Cardiac septum (tissue), 1 donor: ENCODE measurements at places on chromosomes 12 and 14. TPM values are rescaled to one million over a fixed set of nuclear protein-coding genes. Genes with fewer than 3 reads are reported as not detected.

The BCL2L14 gene
- total RNA-seq, result not detected

The P2RX2 gene
- total RNA-seq, result not detected

The TSPAN8 gene
- not detected for total RNA-seq

The PLBD1 gene
- 33.8 TPM for total RNA-seq

The PRICKLE1 gene
- 34.3 TPM for total RNA-seq

The OTX2 gene
- not detected for total RNA-seq

The BHLHE41 gene
- 33.3 TPM for total RNA-seq

The TTC6 gene
- 0.13 TPM for total RNA-seq

The SRRM4 gene
- 0.59 TPM for total RNA-seq

The REP15 gene
- 3.6 TPM for total RNA-seq

The SPRYD3 gene
- total RNA-seq, result 63.5 TPM

The STX2 gene
- total RNA-seq, result 19.6 TPM

The HVCN1 gene
- 3.5 TPM for total RNA-seq

The CLEC2D gene
- total RNA-seq, result 4.7 TPM

The MYF6 gene
- 1.1 TPM for total RNA-seq

The SLC6A12 gene
- total RNA-seq, result 2.7 TPM

The NUP107 gene
- total RNA-seq, result 23.1 TPM

The GLS2 gene
- total RNA-seq, result 0.38 TPM

The CD163 gene
- total RNA-seq, result 20.6 TPM

The PRH2 gene
- total RNA-seq, result not detected

The CLEC2B gene
- 6.7 TPM for total RNA-seq

The DAO gene
- total RNA-seq, result not detected

The COL2A1 gene
- total RNA-seq, result 0.13 TPM

The NYNRIN gene
- total RNA-seq, result 5.0 TPM

The KLRC4 gene
- total RNA-seq, result not detected

The USP44 gene
- total RNA-seq, result 0.35 TPM

The GLIPR1L1 gene
- total RNA-seq, result not detected

The SDR9C7 gene
- total RNA-seq, result 0.27 TPM

The STXBP6 gene
- 13.9 TPM for total RNA-seq

The PRMT5 gene
- total RNA-seq, result 40.2 TPM

The FGF6 gene
- total RNA-seq, result not detected

The SMCO2 gene
- 0.38 TPM for total RNA-seq

The WNT5B gene
- total RNA-seq, result 0.43 TPM

The RASSF9 gene
- total RNA-seq, result 9.1 TPM

The OR11H6 gene
- total RNA-seq, result not detected

The CBLN3 gene
- total RNA-seq, result 1.2 TPM

The TXNDC16 gene
- 3.4 TPM for total RNA-seq

The KIF21A gene
- 52.7 TPM for total RNA-seq

The EP400 gene
- total RNA-seq, result 23.1 TPM

The TMCC3 gene
- 2.3 TPM for total RNA-seq

The AMN gene
- total RNA-seq, result not detected

The TMEM179 gene
- 0.89 TPM for total RNA-seq

The TRPV4 gene
- 0.46 TPM for total RNA-seq

The CELA1 gene
- total RNA-seq, result not detected

The MSRB3 gene
- total RNA-seq, result 166 TPM

The MYBPC1 gene
- 3.1 TPM for total RNA-seq

The HOXC6 gene
- 0.43 TPM for total RNA-seq

The SPTB gene
- total RNA-seq, result 113 TPM

The ZBTB42 gene
- 8.6 TPM for total RNA-seq

The CFAP251 gene
- 3.8 TPM for total RNA-seq
